ENCODE measurements at places on chromosomes 12 and 14.

DNA sequence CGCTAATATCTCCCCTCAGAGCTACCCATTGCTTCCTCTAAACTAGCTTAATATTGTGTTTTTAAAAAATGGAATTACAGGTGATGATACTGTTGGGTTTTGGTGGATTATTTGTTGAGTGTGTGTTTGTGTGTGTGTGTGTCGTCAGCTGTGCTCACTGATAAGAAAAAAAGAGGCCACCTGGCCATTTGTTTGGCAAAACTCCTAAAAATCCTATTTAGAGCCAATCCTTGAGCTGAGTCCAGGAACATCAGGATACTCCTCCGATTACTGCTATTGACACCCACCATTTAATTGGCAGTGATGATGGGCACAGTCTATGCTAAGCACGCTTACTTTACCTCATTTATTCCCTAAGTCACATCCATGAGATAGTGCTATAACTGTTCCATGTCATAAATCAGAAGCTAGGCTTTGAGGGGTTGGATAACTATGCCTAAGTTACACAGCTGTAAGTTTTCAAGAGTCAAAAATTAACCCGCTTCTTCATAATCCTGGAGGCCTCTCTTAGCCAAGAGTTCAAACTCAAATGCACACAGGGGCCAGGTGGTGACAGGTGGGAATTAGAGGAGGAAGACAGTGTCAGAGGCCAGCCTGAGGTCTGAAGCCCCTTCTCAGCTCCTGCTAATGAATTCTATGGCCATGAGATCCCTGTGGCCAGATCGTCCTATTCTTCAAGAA, 1026.6 kb upstream of the TMEM132C start:
- DNase-seq = no peak

GRCh38 chr12:102527171-102527720, 46.9 kb upstream of the IGF1 start:
- peak; percentile 66 for DNase-seq

- no peak for DNase-seq
These were observed 465.1 kb downstream of the FUT8 start for GRCh38 chr14:65877624-65878023.

DNA sequence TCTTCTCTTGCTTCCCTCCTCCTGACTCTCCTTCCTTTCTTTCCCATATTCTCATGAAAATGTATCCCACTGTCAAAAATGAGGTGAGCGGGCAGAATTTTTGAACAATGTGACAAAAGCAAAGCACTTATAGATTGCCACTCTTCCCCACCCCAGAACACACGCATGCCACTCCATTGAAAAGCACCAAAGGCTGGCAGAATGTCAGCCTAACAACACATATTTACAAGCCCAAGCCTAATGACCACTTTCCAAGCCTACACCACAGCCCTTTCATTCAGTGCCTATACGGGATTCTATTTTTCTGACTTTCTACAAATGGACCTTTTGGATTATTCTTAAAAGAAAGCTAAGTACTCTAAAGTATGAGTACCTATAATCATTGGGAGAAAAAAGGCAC, 62.9 kb upstream of the METAP2 start:
- DNase-seq = no peak

GRCh38 chr14:97058074-97058467, 260.9 kb downstream of the VRK1 start:
- no peak for DNase-seq

GRCh38 chr14:54815016-54815415, 87.6 kb downstream of the GCH1 start:
- DNase-seq = no peak

GRCh38 chr12:25977047-25977446, 18.6 kb downstream of the RASSF8 start:
- peak; percentile 74 for DNase-seq

DNA sequence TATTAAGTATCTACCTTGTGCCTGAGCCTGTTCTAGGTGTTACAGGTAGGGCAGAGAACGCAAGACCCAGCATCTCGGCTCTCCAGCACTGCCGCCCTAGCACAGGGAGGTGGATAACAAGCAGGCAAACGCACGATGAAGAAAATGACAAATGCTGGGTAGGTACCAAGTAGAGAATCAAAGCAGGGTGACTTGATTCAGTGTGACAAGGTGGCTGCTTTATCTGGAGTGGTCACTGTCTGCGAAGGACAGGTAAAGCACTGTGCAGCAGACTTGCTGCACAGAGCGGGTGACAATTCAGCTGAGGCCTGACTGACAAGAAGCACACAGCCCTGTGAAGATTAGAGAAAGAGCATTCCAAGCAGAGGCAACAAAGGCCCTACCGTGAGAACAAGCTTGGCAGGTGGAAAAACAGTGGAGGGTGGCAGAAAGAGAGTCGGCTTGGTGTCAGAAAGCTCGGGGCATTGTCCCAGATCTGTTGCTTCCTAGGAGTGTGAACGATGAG, 12.9 kb downstream of the PRKCH start:
- no peak for DNase-seq

GRCh38 chr14:76828339-76829012, 2.3 kb downstream of the LRRC74A start:
- DNase-seq = no peak

DNA sequence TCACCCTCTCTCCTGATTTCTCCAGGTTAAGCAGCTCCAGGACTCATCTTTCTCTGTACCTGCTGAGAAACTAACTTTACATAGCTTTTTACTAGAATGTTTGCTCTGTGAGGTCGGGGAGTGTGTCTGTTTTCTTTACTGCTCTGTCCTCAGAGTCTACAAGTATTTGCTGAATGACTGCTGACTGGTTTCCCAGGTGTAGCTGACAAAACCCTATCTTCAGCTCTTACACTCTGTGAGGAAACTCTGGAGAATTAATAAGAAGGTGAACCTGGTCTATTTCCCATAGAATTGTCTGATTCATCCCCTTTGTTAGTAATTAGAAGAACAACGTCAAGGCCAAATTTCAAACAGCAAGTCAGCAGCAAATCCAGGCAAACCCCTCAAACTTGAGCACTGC, 226.8 kb downstream of the ZFP36L1 start:
- DNase-seq = no peak
